ENCODE measurements at places on chromosomes 3 and 15. TPM values are rescaled to one million over a fixed set of nuclear protein-coding genes. Genes with fewer than 3 reads are reported as not detected.

DNA sequence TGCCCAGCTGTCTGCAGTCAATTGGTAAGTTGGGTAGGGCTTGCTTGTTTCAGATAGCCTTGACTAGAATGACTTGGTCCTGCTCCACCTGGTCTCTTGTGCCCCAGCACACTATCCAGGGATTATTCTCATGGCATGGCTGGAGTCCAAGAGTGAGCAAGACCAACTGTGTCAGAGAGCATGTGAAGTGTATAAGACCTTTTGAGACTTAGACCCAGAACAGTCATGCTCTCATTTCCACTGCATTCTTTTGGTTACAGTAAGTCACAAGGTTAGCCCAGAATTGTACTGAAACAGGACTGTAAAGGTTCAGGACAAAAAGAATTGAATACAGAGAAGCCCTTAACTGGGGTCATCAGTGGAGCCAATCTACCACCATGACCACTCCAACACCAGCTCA, 650.8 kb upstream of the ADAMTS9 start:
- no peak for DNase-seq

GRCh38 chr3:186044968-186045367, 63.9 kb downstream of the ETV5 start:
- DNase-seq, result no peak

DNA sequence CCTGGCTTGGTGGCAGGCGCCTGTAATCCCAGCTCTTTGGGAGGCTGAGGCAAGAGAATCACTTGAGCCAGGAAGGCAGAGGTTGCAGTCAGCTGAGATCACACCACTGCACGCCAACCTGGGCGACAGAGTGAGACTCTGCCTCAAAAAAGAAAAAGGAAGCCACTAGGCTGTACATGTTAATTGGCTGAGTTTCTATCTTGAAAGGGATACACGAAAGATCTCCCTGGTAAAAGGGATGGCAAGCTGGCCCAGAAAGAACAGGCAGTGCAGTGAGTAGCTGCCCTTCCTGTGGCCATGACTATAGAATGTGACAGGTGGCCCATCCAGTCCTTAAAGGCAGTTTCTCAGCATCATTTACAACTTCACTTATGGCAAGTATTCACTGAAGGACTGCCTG, 12.3 kb downstream of the LRIG1 start:
- DNase-seq, result no peak

GRCh38 chr3:10177737-10178136, 13.0 kb downstream of the IRAK2 start:
- DNase-seq, result no peak

- DNase-seq, result no peak
Measured at GRCh38 chr15:90202929-90203328, 1.8 kb downstream of the SEMA4B start.

The EXD1 gene
- not detected for total RNA-seq

DNA sequence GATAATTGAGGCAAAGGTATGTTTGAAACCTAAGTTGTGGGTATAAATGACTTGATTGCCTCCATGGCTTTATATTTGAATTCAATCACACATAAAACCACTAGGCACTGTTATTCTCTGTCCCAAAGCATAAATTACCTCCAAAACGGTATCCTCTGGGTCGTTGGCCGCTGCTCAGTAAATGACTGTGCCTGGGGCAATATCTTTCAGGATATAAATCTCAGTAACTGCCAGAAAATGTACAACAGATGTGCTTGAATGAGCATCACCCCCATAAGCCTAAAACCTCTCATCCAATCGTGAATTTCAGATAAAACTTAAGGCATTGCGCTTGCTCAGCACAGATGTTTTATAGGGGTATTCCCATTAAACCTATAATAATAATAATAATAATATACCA, 19.0 kb upstream of the C3orf49 start:
- DNase-seq, result no peak

DNA sequence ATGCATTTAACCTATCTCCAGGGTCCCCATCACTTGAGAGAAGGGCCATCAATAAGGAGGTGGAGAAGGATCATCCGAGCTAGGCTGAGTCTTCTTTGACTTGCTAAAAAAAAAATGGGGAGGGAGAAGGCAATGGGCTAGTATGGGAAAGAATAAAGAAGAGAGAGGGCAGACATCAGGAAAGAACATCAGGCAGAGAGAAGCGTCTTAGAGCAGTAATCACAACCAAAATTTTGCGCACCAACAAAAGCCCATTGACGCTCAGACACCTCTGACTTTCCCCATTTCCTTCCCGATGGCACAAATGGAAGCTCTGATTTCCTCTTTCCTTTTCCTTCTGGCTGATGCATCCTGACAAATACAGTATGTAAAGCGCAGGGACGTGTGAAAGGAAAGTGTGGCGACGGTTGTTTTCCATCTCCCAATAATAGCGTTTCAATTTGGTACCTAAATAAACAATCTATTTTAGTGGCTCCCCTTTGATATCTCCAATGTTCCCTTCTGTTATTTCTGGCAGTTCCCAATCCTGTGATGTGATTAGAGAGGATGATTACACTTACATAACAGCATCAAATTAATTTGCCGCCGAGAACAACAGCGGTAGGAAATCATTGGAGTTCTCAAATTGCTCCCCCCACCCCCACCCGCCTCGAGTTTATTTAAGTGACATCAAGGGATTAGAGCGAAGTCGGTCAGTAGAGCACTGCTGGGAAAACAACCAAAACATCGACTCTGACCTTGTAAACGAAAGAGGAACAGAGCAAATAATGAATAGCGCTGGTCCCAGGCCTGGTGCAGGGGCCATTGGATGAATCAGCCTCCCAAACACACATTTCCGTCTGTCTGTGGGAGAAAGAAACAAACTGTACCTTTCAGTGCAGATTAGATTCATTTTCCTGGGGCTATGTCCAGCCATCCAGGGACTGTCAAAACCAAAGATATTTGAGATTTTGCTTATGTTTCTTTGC, 273.3 kb upstream of the ICE2 start:
- DNase-seq, result no peak

DNA sequence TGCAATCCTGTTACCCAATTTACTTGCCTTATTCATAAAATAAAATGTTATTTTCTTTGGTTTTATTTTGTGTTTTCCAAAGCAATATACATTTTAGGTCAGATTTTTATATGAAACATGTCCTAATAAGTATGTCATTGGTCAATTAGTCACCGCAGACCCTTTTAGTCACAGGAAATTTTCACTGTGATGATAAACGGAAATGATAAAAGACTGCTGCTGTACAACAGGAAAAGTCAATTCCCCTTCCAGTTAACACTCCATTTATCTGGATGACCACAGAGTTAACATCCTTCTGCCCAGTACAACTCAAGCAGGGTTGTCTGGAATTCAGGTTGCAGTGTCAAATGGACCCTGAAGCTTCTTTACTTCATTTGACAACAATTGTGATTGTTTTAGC, 175.2 kb downstream of the LSAMP start:
- no peak for DNase-seq

GRCh38 chr3:53709860-53710674, 136.2 kb downstream of the CHDH start:
- DNase-seq, result peak; percentile 73

- DNase-seq, result no peak
Measured at GRCh38 chr15:50820808-50821382, 55.4 kb upstream of the SPPL2A start.

GRCh38 chr15:37111427-37111717, 11.0 kb upstream of the MEIS2 start:
- no peak for DNase-seq

The MOBP gene
- not detected for total RNA-seq

DNA sequence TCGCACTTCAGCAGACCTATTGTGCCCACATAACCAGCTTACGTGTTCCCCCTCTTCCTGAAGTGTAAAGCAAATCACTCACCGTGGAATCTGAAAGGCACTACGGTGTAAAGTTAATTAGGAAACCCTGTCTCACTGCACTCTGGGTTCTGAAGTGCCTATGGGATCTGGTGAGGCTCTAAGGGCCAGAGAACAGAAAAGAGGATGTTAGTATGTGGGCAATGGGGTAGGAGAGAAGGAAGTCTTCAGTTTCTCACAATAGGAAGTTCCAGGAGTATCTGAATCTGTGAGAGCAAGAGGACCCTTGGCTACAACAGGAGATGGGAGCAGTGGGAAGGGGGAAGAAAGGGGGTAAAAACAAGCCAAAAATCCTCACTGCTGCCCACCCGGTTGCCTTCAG, 71.4 kb downstream of the ITGB5 start:
- DNase-seq, result no peak

The SPG21 gene
- 60.4 TPM for total RNA-seq

GRCh38 chr3:13494463-13495350, 14.6 kb downstream of the HDAC11 start:
- no peak for DNase-seq

The FETUB gene
- total RNA-seq, result not detected

- DNase-seq, result no peak
Measured at GRCh38 chr3:197038679-197039462, 9.3 kb upstream of the MELTF start.

The SLC27A2 gene
- total RNA-seq, result 36.4 TPM

DNA sequence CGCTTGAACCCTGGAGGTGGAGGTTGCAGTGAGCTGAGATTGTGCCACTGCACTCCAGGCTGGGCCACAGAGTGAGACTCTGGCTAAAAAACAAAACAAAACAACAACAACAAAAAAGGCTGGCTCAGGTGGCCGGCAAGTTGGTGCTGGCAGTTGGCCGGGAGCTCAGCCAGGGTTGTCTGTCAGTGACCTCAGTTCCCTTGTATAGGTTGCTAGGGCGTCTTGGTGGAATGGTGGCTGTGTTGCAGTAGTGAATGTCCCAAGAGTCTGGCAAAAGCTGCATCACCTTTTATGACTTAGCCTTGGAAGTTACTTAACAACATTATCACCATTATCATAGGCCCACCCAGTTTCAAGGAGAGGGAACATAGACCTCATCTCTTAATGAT, 40.6 kb downstream of the ASB7 start:
- DNase-seq, result no peak

- no peak for DNase-seq
Measured at GRCh38 chr15:97680606-97681220, 279.8 kb upstream of the ARRDC4 start.

The CCPG1 gene
- total RNA-seq, result 22.0 TPM

DNA sequence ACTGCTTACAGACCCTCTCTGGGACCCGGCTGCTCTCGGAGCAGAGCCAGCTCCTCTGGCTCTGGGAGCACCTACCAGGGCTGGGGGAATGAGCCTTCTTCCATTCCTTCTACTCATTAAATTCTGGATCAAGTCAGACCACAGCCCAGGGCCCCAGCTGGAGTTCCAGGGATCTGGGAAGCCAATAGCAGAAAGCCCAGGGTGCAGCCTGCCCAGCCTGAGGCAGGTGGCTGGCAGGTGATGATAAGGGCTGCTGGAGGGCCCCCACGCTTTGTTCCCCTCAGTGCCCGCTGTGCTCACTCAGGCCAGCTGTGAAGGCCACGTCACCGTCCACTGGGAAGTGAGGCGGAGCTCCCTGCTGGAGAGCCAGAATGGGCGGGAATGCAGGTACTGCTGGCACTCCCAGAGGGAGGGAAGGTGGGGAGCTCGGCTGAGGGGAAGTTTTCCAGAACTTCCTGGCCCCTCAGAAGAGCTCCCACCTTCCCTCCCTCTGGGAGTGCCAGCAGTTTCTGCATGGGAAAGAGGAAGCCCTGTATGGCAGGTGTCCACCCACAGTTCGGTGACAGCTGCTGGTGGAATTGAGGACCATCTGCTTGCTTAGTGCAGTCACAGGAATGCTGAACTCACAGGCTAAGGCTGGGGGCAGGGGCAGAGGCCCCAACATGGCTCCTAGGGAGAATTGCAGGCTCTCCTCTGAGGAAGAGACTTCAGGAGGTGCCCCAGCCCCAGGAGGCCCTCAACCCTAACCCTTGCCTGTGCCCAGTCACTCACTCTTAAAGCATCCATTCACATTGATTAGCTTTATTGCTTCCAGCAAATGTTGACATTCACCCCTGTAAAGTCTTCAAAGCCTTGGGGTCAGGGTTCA, 12.6 kb upstream of the RTP3 start:
- no peak for DNase-seq

The SCAANT1 gene
- not detected for total RNA-seq

The ITGB5 gene
- 0.18 TPM for total RNA-seq

- no peak for DNase-seq
Measured at GRCh38 chr3:37532168-37532567, 329.5 kb upstream of the CTDSPL start.

The TM4SF4 gene
- total RNA-seq, result not detected

DNA sequence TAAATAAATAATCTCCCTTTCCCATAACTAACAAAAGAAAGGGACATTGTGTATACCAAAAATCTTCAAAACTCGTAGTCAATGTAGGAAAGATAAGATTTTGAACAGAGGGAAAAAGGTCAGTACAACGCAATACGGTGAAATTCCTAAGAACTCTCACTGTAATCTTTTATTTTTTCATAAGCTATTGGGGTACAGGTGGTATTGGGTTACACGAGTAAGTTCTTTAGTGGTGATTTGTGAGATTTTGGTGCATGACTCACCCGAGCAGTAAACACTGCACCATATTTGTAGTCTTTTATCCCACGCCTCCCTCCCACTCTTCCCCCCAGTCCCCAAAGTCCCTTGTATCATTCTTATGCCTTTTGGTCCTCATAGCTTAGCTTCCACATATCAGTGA, 718.0 kb downstream of the TBL1XR1 start:
- DNase-seq, result no peak

Measured in activated CD8-positive, alpha-beta memory T cell treated with anti-CD3 and anti-CD28 coated beads, Interleukin-2, amount 10 ng/mL, durations not matched to agents 7 days and 5 days (primary cell).